MCF 10A (cell line): ENCODE measurements at places on chromosomes 1 and 21. TPM values are rescaled to one million over a fixed set of nuclear protein-coding genes. Genes with fewer than 3 reads are reported as not detected.

GRCh38 chr1:60066001-60066400 is 7.6 kb downstream of the C1orf87 start:
- peak; percentile 61 for DNase-seq
- peaks cover 24% of the 10 kb centered on the region for H3K4me1 ChIP-seq
- H3K27ac ChIP-seq = no peak overlapping the region
- no peak overlapping the region for H3K4me3 ChIP-seq
- peaks cover 19% of the 10 kb centered on the region for H3K27me3 ChIP-seq

- H3K36me3 ChIP-seq = peaks cover 4% of the 10 kb centered on the region
- no peak for DNase-seq
- H3K27ac ChIP-seq = no peak overlapping the region
- H3K27me3 ChIP-seq = peaks cover 75% of the 10 kb centered on the region
- H3K4me3 ChIP-seq = no peak overlapping the region
Observed at GRCh38 chr21:32949701-32950100, 76.0 kb upstream of the OLIG2 start.

Gene ITLN2
- 0.27 TPM in 1 of 2 replicates, not detected in the other for total RNA-seq

DNA sequence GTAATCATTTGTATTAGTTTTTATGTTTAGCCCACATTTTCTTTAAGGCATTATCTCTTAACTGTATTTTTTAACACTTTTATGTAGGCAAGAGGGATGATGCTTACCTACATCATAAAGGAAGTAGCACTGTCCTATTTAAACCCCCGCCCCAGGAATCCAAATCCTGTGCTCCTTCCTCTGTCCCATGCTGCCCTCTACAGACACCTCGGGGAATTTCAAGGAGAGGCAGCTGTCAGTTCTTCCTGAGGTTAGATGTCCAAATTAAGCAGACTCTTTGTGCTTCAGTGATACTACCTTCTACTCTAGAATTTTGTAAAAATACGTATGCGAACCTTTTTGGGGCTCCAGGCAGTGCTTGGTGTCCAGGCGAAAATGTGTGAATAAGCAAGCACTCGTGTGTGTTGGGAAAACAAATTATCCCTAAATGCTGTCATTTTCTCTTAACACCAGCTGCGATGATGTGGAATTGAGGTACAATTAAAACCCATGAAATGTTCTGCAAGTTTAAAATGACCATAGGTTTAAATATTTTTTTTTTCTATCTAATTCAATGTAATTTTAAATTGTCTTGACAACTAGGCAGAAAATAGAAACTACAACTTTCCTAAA is 19.2 kb downstream of the CRCT1 start:
- peaks cover 5% of the 10 kb centered on the region for H3K4me1 ChIP-seq
- H3K4me3 ChIP-seq = no peak overlapping the region
- H3K36me3 ChIP-seq = no peaks in the 10 kb centered on the region
- H3K27ac ChIP-seq = no peak overlapping the region
- no peaks in the 10 kb centered on the region for H3K27me3 ChIP-seq

GRCh38 chr1:111801071-111801850 is 45.6 kb downstream of the DDX20 start:
- H3K36me3 ChIP-seq = no peaks in the 10 kb centered on the region
- DNase-seq = peak; percentile 4
- no peaks in the 10 kb centered on the region for H3K4me1 ChIP-seq
- no peak overlapping the region for H3K4me3 ChIP-seq

DNA sequence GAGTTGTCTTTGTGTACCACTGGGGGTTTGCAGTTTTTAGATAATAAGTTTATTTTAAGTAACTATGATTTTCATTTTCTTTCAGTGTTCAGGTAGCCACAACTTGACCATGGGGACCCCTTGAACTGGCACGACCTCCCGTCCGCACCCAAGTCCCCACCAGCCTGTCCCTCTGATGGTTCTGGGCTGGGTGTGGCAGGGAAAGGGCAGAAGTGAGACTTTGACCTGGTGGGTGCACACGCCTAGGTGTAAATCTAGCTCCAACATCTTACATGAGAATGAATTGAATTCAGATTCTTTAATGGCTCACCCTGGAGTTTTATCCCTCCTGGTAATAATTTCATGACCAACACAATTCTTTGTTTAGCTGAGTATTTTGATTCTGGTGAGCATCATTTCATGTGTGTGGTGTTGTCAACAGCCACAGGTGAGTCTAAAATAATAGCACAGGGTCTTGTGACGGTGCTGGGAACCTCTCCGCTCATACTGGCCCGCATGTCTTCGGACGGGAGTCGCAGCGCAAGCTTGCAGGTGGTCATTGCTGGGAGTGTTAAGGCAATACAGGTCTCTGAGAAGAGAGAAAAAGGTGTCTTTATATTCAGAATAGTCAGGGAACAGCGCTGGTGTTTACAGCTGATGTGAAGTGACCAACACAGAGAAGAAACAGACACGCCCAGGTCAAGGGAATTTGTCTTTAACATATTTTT is 50.8 kb upstream of the POFUT2 start:
- no peak overlapping the region for H3K27ac ChIP-seq
- peaks cover 20% of the 10 kb centered on the region for H3K4me1 ChIP-seq
- no peak for DNase-seq
